ENCODE measurements at places on chromosomes 3 and 15.

DNA sequence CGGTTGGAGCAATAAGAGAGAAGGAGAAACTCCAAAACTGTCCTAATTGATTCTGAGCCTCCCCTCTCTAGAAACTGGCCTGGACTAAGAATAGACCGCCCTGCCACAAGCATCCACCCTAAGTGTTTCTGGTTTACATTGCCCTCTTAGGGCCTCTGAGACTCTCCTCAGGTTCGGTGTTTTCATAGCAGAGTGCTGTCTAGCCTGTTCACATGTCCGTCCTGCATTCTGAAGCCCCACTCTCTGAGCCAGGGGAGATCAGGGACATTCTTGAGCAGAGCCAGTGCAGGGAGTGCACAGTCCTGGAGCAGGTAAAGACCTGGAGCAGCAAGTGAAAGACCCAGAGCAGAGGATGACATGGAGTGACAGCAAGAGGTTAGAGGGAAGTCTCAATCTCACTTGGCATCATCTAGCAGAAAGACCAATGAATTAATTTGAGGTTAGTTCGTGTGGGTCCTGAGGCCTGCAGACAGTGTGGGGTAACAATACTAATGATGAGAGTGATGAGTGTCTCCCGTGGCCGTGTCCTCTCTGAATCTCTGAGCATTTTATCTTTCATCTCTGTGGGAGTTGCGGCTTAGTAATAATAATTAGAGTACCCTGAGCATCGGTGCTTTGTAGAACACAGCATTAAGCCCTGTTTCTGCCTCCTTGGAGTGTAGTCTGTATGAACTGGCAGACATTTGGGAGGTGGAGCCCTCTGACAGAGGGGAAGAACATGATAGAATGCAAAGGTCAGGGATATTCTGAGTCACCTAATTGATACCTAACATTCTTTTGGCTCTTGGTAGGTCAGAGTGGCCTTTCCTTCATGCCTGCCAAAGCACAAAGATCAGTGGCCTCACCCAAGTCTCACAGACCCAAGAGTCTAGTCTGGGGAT, 24.6 kb downstream of the MAPKBP1 start:
- DNase-seq = no peak

DNA sequence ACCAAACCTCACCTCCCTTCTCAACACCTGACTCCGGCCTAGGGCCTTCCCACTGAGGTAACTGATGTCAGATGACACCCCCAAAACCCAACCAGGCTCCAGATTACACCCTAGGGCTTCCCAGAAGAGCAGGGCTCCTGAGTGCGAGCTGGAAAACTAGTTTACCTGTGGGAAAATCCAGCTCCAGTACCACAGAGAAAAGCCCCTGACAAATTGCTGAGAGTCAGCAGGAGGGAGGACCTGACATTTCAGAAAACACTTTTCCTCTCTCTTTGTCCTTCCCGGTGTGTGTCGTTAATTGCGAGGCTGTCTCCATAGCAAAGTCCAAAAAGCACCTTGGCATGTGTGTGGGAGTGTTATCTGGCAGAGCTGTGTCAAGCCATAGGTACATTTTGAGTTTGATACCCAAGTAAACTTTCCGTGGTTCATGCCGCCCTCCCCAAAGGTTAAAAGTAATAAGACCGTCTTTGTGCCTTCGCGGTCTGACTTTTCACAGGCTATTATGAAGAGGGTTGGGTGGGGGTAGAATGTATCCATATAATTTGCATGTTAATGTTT, 79.8 kb upstream of the FNDC3B start:
- DNase-seq = no peak

- no peak for DNase-seq
Measured at GRCh38 chr15:37181339-37181738, 81.0 kb upstream of the MEIS2 start.

- no peak for DNase-seq
Measured at GRCh38 chr3:45841420-45841756, 531 bp downstream of the LZTFL1 start.

DNA sequence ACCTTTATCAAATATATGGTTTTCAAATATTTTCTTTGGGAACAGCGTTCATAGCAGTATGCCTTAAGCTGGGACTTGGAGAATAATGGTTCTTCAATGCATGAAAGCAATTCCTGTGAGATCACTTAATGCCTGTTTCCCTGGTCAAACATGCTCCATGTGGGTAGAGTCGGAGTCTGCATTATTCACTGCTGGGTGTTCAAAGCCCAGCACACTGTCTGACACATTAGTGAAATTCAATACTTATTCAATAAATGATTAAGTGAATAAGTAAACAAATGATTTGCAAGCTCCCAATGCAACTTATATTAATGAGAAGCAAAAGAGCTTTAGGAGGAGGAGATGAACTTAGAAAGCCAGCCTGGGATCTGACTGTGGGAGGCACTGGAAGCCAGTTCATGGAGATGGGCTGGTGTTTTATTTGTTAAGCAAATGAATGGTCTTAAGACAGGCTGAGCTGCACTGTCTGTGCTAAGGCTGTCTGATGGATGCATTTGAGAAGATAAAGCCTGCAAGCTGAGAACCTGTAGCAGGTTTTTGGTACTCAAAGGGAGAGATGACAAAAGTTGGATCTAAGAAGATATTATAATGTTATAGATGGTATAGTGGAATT, 490.8 kb downstream of the MCTP2 start:
- no peak for DNase-seq

GRCh38 chr3:111813979-111814378, 45.1 kb upstream of the PHLDB2 start:
- DNase-seq = no peak

DNA sequence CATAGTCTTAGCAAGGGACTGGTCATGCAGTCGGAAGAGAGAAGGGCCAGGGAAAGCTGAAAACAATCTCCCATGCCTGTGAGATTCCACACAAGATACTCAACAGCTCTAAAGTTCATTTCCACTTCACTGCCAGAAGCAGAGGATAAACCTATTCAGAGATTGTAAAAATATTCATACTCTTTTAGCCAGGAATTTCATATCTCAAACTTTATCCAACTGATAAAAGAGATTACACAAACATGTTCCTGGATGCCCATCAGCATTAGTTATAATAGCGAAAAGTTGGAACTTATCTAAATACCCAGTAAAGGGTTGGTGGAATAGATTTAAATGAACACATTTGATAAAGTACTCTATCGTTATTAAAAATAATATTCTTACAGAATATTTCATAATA, 75.2 kb upstream of the ARHGEF3 start:
- DNase-seq = no peak

DNA sequence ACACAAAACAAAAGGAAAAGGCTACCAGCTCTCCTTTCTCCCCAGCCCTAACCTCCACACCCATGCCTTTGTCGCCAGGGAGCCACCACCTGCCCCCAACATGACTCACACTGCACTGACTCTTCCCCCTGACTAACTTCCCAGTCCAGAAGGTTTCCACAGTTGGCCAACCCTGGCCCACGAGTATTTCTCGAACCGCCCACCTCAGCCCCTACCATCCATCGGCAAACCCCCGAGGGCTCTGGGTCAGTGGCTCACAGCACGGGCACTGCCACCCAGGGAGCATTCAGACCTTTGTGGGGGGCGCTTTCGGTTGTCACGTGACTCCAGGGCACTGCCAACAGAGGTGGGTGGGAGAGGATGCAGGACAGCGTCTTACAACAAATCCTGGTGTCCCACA, 152.3 kb downstream of the LRRC28 start:
- no peak for DNase-seq

DNA sequence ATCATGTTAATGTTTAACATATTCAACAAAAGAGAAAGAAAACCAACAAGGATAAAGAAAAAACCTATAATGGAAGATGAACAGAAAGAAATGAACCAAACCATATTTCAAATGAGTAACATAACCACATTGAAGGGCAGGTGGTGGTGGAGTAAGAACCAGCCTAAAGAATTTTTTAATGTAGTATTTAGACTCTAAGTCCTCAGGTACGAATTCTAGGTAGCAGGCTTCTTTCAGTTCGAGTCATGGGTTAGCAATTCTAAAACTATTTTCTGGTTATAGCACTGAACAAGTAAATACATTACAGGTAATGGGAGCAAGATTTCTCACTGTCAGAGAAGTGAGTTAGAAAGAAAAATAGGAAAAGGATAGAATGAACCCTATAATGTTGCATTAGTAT, 24.4 kb downstream of the DCBLD2 start:
- DNase-seq = no peak

DNA sequence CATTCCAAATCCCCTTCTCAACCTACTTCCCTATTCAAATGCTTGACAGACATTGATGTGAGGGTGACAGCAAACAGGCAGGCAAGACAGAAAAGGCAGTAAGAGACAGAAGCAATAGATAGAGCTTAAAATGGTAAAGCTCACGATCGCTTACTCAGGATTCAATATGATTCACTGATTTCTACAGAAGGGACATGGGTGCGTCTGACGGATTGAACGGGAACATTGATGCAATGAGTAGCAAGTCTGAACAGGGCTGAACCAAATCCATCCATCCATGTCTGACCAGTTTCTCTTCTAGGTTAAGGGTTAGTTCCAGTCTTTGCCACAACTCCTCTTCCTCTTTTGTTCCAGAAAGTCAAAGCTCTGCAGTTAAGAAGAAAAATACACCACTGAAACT, 35.1 kb downstream of the P2RY1 start:
- no peak for DNase-seq

GRCh38 chr15:47566610-47567009, 150.7 kb upstream of the SEMA6D start:
- no peak for DNase-seq

DNA sequence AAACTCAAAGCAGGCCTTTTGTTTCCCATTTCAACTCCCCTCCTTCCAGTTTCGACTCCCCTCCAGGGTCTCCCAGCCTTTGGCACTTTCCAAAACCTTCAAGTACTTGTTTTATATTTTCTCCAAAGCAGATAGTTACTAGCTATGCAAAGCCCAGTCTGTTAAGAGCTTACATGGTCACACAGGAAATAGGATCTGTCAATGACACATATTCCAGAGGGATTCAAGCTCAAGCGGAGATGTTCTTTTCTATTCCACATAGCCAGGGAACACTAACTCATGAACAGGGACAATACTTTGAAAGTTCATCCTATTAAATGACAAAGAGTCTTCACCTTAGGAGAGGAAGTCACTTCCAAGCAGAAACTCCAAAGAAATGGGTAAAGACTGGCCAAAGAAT, 18.6 kb downstream of the SUCLG2 start:
- no peak for DNase-seq

DNA sequence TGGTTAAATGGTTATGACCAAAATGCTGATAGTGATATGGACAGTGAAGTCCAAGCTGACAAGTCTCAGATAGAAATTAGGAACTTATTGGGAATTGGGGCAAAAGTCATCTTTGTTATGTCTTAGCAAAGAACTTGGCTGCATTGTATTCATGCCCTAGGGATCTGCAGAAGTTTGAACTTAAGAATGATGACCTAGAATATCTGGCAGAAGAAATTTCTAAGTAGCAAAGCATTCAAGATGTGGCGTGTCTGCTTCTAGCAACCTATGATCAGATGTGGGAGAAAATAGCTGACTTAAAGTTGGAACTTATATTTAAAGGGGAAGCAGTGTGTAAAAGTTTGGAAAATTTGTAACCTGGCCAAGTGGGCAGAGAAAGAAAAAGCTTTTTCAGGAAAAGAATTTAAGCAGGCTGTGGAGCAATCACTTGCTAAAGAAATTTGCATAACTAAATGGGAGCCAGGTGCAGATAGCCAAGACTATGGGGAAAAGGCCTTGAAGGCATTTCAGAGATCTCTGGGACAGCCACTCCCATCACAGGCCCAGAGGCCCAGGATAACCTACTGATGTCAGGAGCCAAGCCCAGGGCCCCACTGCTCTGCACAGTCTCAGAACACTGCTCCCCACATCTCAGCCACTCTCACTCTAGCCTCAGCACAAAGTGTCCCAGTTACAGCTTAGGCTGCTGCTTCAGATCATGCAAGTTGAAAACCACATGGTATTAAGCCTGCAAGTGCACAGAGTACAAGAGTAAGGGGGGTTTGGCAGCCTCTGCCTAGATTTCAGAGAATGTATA, 147.8 kb upstream of the TGFBR2 start:
- DNase-seq = no peak

- DNase-seq = no peak
Measured at GRCh38 chr3:135809021-135809634, 156.4 kb upstream of the PPP2R3A start.

GRCh38 chr3:69326855-69327300, 59.0 kb downstream of the FRMD4B start:
- no peak for DNase-seq

- no peak for DNase-seq
Measured at GRCh38 chr3:192675958-192676649, 51.2 kb downstream of the FGF12 start.

DNA sequence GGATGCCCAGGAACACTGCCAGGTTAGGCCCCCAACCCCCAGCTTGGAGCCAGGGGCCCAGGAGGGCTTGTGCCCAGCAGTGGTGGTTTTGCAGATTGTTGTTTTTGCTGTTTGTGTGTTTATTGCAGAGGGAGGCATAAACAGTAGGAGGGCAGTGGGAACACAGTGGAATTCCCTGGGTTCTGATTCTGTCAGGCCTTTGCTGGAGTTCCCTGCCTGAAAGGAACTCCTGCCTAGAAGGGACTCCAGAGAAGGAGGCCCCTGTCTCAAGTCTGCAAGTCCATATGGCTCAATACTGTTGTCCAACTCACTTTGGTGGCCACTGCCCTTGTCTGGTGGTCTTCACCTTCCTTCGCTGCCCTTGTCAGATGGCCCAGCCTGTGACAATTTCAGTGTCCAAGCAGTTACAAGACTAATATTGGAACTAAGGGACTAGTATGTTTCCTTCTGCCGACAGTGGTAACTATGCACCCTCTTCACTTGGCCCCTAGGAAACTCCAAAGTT, 47.4 kb upstream of the RAB6B start:
- no peak for DNase-seq

- DNase-seq = no peak
Measured at GRCh38 chr3:46859001-46859710, 4.1 kb downstream of the MYL3 start.

DNA sequence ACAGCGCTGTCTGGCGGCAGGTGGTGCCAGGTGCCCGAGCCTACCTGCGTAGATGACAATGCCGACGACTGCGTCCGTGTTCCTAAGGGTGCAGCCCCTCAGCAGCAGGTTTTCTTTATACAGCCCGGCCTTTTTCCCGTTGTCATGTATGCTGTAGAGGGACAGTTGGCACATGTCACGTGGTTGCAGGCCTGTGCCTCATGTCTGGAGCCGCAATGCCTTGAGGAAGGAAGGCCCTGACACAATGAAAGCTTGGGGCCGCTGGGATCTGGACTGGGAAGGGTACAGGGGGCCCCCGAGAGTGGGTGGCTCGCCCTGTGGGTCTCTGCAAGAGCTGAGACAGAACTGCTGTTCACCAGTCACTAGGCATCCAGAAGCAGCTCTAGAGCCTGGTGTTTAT, 136.0 kb downstream of the ATP10A start:
- DNase-seq = no peak

GRCh38 chr3:195802795-195803194, 8.9 kb downstream of the MUC4 start:
- no peak for DNase-seq

DNA sequence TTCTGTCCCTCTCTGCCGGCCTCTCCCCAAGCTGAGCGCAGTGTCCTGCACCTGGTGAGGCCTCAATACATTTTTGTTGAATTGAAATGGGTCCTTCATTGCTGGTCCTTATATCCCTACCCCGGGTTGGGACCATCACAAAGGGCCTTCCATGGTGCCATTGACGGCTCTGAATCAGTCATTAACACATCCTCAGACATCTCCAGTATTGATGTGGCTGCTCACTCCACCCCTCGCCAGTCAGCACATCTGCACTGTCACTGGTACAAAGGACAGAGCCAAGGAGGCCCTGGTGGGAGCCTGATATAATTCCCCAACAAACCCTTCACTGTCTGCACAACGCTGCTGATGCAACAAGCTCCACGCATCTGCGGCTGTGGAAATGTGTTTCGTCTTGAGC, 191.6 kb upstream of the TOPAZ1 start:
- DNase-seq = no peak

GRCh38 chr3:134649106-134649705, 1.6 kb downstream of the KY start:
- no peak for DNase-seq

All from A549 (cell line).